Neural crest cell (in vitro differentiated cells): ENCODE measurements at places on chromosomes 13 and 19.

- no peak for DNase-seq
Observed at GRCh38 chr13:43614063-43614462, 172.7 kb downstream of the ENOX1 start.

DNA sequence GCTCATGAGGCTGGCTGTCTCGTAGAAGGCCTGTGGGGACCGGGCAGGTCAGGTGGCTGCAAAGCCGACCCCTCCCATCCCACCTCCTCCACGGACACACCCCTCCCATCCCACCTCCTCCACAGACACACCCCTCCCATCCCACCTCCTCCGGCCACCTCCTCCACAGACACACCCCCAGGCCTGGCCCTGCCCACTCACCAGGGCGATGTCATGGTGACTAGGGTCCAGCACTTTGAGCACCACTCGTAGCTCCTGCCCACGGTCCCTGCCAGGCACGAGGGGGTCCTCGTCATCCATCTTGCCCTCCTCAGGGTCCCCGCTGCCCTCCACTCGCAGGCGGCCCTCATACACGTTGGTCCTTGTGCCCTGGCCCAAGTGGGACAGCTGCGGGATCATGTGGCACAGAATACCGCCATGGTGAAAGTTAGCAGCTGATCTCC, 18.8 kb downstream of the TYK2 start:
- no peak for DNase-seq

GRCh38 chr13:63094717-63095116, 1679.1 kb upstream of the PCDH20 start:
- no peak for DNase-seq

DNA sequence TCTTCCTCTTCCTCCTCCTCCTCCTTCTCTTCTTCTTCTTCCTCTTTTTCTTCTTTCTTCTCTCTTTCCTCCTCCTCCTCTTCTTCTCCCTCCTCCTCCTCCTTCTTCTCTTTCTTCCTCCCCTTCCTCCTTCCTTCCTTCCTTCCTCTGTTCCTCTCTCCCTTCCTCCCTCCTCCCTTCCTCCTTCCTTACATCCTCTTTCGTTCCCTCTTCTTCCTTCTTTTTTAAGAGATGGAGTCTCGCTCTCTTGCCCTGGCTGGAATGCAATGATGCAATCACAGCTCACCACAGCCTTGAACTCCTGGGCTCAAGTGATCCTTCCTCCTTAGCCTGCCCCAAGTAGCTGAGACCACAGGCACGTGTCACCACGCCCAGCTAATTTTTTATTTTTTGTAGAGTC, 13.2 kb downstream of the EHD2 start:
- DNase-seq, result no peak

GRCh38 chr13:86945584-86945983, 725.6 kb upstream of the SLITRK5 start:
- no peak for DNase-seq

DNA sequence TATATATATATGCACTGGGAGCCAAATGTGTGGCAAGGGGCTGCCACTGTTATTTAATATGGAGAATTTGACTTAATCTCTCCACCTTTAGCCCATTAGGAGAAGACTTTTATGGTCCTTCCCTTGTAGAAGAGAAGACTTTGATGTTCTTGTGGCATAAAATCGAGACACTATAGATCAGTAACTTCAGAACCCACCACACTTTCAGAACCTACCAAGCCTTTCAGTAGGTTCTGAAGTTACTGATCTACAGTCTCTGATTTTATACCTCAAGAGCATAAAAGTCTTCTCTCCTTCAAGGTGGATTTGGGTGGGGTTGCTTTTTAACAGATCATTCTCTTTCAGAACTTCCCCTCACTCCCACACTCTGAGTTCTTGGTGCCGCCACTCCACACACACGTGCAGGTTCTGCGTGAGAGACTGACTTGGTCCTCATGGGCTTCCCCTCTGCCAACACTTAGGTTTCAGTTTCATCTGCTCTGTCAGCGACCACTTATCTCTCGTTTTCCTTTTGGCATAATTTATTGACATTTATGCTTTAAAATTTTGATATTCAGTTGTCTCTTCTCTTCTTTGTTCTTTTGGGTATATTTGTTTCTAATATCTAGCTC, 213.4 kb upstream of the PCDH17 start:
- no peak for DNase-seq

- DNase-seq, result no peak
Observed at GRCh38 chr19:43773725-43774102, 7.1 kb downstream of the KCNN4 start.

GRCh38 chr13:88107570-88107969, 436.4 kb downstream of the SLITRK5 start:
- DNase-seq, result no peak

GRCh38 chr19:17079710-17080439, 4.3 kb downstream of the MYO9B start:
- DNase-seq, result peak; percentile 65

DNA sequence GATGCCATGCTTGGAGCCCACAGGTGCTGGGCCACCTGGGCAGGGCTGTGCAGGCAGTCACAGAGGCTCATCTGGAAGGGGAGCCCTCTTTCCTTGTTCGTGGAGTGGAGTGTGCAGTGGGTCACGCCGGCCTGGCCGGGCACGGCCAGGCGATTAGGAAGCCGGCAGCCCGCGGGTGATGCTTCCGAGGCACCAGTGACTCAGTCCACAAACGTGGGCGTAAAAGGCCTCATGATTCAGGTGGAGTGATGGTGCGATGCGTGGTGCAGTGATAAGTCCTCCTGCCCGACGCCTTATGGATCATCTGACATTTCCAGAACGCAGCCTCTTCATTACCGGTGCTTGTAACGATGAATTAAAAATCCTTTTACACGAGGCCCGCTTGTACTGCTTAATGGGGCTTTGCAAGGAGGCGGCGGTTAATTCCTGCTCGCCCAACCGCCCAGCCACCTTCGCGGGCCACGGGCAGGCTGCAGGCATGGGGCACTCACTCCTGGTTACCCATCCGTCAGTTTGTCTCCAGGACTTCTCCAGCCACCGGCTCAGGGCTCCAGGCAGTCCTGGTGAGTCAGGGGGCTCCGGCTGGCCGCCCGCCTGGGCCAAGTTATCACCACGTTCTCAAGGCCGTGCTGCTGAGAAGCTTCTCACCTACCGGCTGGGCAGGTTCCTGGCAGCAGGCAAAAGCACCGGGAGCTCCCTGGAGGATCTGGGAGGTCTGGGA, 172.4 kb downstream of the KDM4B start:
- no peak for DNase-seq

DNA sequence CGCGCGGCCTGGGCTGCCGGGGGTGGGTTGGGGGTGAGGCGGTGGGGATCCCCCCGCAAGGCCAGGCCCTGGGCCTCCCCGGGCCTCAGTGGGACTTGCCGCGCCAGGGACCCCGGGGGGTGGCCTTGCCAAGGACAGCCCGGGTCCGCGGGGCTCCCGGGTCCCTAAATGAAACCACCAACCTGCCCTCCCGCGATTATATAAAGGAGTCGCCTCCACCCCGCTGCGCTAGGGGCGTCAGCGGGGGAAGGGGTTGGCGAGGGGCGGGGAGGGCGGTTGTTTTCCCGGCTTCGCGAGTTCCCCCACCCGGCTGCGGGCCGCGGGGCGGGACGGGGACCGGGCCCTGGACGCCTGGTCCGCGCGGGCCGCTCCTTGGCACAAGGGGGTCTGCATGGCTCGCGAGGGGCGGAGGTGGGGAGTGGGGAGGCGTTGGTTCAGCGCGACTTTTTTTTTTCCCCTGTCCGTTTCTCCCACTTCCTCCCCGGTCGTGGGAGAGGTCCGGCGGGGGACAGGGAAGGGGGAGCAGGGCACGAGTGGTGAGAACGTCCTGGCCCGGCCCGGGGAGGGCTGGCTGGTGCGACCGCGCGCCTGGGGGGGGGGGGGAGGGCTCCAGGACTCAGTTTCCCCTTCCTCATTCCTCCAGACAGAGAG, 822 bp upstream of the ZBTB7A start:
- no peak for DNase-seq
